ENCODE measurements at places on chromosomes 6 and 20. TPM values are rescaled to one million over a fixed set of nuclear protein-coding genes. Genes with fewer than 3 reads are reported as not detected.

Gene MYO6
- total RNA-seq = 25.2 TPM

Gene ABT1
- 25.5 TPM for total RNA-seq

Gene HCRTR2
- total RNA-seq = not detected

Gene WFDC5
- not detected for total RNA-seq

Gene PRKN
- 0.59 TPM for total RNA-seq

Gene MRPS18B
- total RNA-seq = 57.7 TPM

Gene SLC2A10
- 6.5 TPM for total RNA-seq

Gene ULBP3
- 10.5 TPM for total RNA-seq

Gene ERVFRD-1
- not detected for total RNA-seq

Gene CLDN20
- not detected for total RNA-seq

Gene FHL5
- total RNA-seq = not detected

Gene BMP7
- total RNA-seq = not detected

Gene TXNDC5
- 2,272 TPM for total RNA-seq

Gene COL20A1
- not detected for total RNA-seq

Gene TTLL9
- 0.04 TPM for total RNA-seq

Gene PERP
- total RNA-seq = 19.0 TPM

Gene REM1
- total RNA-seq = 0.32 TPM

Gene SAMD10
- total RNA-seq = 2.5 TPM

Gene TJAP1
- 9.2 TPM for total RNA-seq

Gene HTR1E
- not detected for total RNA-seq

Gene EZR
- 172 TPM for total RNA-seq

Gene SEMG1
- not detected for total RNA-seq

Gene WFDC13
- total RNA-seq = not detected

Gene RFX6
- total RNA-seq = not detected

Gene SCAF8
- total RNA-seq = 19.5 TPM

Gene SCRT2
- total RNA-seq = not detected

Gene PTCHD4
- 3.3 TPM for total RNA-seq

Gene UBE2C
- total RNA-seq = 51.4 TPM

Gene SLC22A2
- not detected for total RNA-seq

Gene HAO1
- total RNA-seq = 0.07 TPM

Gene KIF6
- not detected for total RNA-seq

Gene EDN1
- total RNA-seq = 496 TPM

Gene TRAPPC3L
- total RNA-seq = 0.04 TPM

Gene HSD17B8
- total RNA-seq = 8.6 TPM

Gene KIAA1755
- total RNA-seq = 0.07 TPM

Gene TSPO2
- total RNA-seq = not detected

Gene RAET1L
- not detected for total RNA-seq

Gene TUBB1
- total RNA-seq = not detected

Gene ZNF512B
- 11.7 TPM for total RNA-seq

Gene OPN5
- not detected for total RNA-seq

Gene AGER
- total RNA-seq = 0.26 TPM

Gene NSFL1C
- 44.3 TPM for total RNA-seq

Gene TPMT
- total RNA-seq = 20.8 TPM

Gene HLA-DRA
- total RNA-seq = not detected

Gene ZC3H12D
- 0.18 TPM for total RNA-seq

Gene MCM8
- 9.1 TPM for total RNA-seq

Gene HLA-DQB1
- total RNA-seq = not detected

Gene EYS
- total RNA-seq = not detected

Gene C20orf144
- 0.11 TPM for total RNA-seq
